GM23338 (cell line): ENCODE measurements at places on chromosomes 5 and 9. TPM values are rescaled to one million over a fixed set of nuclear protein-coding genes. Genes with fewer than 3 reads are reported as not detected.
A peak's percentile ranks its signal among the peaks of the same experiment; 100 is the strongest.

Gene PCDHGA10
- 1.6 and 2.1 TPM in 2 replicates for polyA plus RNA-seq

GRCh38 chr5:62786099-62786498, 207.5 kb downstream of the LRRC70 start:
- DNase-seq: no peak

Gene SRD5A1
- polyA plus RNA-seq: 17.9 and 18.2 TPM in 2 replicates

Gene PCDHGA8
- 0.70 and 1.1 TPM in 2 replicates for polyA plus RNA-seq

DNA sequence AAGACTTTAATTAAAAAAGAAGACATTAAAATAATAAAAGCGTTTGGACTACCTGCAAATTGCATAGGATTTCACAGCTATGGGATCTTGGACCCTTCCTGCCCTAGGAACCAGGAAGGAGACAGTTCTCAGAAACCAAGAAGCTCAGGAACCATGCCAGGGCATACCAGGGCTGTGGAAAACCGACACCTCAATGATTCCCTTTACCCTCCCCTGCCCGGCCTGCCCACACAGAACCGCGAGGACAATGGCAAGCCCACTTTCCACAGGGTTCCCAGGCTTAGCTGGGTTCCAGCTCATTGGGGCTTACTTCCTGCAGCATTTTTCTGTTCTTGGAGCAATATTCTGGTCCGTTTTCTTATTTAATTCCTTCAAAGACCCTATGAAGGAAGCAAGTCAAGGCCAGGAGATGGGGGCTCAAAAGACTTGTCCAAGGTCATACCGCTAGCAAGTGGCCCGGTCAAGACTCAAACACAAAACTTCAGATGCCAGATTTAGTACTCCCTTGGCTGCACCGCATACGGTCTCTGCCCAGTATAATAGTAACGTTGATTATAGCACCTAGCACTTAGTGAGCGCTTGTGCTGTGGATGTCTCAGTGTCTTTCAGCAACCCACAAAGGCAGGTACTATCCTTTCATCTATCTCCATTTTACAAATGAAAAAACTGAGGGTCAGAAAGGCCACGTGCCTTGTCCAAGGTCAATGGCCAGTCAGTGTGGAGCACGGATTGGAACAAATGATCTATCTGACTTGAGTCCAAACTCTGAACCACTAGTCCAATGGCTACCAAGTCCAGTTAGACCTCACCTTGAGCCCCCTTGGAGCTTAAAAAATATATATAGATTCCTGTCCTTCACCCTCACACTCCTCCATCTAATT, 6.8 kb downstream of the FAT2 start:
- DNase-seq: no peak

DNA sequence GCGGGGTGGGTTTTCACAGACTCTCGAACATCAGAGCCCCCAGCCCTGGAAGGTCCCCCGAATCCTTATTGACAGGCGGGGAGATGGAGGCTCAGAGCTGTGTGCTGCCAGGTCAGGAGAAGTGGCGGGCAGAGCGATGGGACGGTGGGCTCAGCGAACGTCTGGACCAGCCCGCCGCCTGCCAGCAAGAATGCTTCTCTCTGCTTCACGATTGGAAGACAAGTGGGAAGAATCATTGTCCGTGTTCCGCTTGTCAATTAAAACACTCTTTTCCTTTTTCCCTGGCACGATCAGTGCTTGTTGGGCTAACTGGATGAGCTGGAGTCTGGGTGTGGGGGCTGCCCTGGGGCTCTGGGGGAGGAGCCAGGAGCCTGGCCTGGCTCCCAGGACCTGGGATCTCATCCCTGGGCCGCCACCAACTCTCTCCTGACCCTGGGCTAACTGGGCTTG, 1.6 kb downstream of the COL5A1 start:
- DNase-seq: no peak

GRCh38 chr5:14678773-14679334, 14.3 kb downstream of the OTULIN start:
- no peak for DNase-seq

DNA sequence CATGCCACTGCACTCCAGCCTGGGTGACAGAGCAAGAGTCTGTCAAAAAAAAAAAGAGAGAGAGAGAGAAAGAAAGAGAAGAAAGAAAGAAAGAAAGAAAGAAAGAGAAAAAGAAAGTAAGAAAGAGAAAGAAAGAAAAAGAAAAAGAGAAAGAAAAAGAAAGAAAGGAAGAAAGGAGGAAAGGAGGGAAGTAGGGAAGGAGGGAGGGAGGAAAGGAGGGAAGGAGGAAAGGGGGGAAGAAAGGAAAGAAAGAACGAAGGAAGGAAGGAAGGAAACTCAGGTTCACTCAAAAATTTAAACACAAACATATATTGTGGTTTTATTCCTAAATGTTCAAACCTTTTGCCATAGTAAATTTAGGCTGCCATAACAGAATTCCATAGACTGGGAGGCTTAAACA, 453.0 kb downstream of the SLCO4C1 start:
- DNase-seq: no peak

Gene S100Z
- not detected in 2 replicates for polyA plus RNA-seq

DNA sequence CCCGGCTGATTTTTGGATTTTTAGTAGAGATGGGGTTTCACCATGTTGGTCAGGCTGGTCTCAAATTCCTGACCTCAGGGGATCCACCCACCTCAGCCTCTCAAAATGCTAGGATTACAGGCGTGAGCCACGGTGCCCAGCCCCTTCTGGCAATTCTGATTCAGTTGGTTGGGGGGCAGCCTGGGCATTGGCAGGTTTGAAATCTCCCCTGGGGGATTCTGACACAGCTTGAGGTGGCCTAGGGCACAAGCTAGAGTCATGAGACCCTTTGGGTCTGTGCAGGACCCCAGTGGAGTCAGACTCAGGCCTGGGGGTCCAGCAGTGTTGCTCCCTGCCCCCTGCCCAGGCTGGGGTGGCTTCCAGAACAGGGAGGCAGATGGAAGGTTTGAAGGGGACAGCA, 239.8 kb downstream of the PBX3 start:
- DNase-seq: no peak

GRCh38 chr9:35832814-35833213, 3.8 kb downstream of the TMEM8B start:
- no peak for DNase-seq

DNA sequence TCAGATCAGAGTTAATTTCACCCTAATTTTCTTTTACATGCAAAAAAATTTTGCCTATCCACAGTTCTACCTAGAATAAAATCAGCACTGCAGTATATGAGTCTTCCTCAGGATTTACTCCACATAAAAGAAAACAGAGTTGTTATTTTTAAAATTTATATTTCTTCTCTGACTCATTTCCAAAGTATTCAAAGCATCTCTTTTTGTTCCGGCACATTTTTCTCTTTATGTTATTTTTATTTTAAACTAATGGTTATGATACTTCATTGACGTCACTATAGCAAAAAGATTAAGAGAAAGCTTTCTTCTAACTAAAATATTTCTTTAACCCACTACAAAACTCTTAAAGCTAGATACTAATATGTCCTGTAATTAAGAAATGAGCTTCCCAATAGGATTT, 590.4 kb downstream of the PRELID2 start:
- DNase-seq: no peak

GRCh38 chr9:132697230-132697629, 27.0 kb downstream of the GTF3C4 start:
- no peak for DNase-seq

DNA sequence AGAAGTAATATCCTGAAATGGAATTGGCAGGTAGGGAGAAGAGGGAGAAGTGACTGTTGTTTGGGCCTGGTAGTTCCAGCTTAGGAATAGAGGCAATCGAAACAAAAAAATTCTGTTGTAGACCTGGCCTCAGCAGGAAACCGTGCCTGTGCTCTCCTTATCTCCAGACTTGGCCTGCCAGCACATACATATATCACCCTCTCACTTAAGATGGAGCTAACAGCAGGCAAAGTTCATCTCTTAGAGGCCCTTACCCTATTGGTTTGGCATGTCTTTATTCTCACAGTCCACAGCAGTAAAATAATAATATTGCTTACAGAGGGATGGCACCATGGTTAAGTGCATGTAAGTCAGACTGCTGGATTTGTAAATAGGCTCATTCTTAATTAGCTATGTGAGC, 19.6 kb upstream of the TNC start:
- DNase-seq: no peak

Gene KCNV2
- polyA plus RNA-seq: 0.38 and 0.60 TPM in 2 replicates

Gene IFNA13
- not detected in 2 replicates for polyA plus RNA-seq

- no peak for DNase-seq
These were observed 19.1 kb upstream of the AK3 start for GRCh38 chr9:4760122-4760521.

DNA sequence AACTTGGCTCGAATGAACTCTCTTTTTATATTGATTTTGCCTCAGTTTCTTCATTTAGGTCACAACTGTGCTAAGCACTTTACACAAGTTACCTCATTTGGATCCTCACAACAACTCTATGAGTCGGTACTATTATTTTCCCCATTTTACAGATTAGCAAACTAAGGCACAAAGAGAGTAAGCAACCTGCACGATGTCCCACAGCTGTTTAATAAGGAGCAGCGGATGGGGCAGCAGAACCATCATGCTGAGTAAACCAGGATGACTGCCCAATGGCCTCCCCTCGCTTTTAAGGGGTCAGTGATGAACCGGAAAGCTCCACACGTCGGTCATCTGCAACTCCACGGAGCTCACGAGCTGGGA, 607 bp downstream of the PRELID2 start:
- DNase-seq: no peak

GRCh38 chr9:17531642-17532254, 47.1 kb upstream of the SH3GL2 start:
- DNase-seq: peak; percentile 82

DNA sequence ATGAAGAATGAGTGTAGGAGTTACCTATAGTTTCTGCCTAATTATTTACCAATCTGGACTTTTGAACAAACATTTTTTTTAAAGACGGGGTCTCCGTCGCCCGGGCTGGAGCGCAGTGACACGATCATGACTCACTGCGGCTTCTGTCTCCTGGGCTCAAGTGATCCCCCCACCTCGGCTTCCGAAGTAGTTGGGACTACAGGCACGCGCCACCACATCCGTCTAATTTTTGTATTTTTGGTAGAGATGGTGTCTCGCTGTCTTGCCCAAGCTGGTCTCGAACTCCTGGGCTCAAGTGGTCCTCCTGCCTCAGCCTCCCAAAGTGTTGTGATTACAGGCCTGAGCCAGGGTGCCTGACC, 1.5 kb downstream of the CTNNA1 start:
- DNase-seq: no peak

Gene AKNA
- polyA plus RNA-seq: 9.0 and 11.2 TPM in 2 replicates

- no peak for DNase-seq
These were observed 56.2 kb downstream of the CAMK4 start for GRCh38 chr5:111280282-111280951.

Gene PPP1R2B
- 0.11 TPM in 1 of 2 replicates, not detected in the other for polyA plus RNA-seq

DNA sequence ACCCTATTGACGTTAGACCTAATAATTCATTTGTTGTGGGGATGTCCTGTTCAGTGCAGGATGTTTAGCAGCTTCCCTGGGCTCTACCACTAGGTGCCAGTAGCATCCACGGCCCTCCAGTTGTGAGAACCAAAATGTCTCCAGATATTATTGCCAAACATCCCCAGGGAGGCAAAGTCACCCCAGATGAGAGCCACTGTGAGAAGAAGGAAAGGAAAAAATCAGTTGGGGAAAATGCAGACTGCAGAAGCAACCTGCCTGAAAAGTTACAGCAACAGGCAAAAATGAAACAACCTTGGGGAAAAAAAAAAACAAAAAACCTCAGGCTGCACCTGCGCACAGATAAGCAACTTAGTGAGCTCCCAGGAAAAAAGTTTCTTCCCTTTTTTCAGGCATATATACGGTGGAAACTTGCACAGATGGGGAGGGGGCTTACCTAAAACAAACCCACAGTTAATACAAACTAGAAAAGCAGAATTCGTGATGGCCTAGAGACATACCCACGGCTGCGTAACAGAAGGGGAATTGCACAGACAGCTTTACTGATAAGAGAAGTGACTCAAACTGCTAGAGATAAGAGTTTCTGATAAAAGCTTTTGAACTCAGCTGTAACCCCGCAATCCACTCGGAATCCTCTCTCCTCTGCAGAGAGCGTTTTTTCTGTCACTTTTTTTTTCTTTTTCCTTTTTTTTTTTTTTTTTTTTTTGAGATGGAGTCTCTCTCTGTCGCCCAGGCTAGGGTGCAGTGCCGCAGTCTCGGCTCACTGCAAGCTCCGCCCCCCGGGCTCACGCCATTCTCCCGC, 29.8 kb upstream of the FBP1 start:
- peak; percentile 73 for DNase-seq

Gene CXXC5
- 63.3 and 65.0 TPM in 2 replicates for polyA plus RNA-seq
